Lower lobe of right lung (tissue), 2 donors: ENCODE measurements at places on chromosomes 7 and 10.

DNA sequence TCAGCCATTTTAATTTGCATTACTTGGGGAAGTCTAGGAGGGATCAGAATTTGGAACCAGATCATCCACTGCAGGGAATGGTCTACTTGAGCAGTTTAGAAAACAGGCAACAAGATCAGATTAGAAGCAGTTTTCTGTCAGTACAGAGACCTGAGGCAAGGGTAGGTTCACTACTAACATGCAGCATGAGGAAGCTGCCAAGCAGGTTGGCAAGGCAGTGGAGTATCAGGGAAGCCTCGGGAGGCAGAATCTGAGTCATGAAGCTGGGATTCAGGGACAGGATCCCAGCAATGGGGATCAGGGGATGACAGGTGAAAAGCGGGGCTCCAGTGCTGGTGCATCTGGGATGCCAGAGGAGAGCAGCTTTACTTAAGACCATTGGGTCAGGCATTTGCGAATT, 28.1 kb downstream of the ENO4 start:
- no peak for DNase-seq

GRCh38 chr7:12244694-12245093, 33.6 kb downstream of the TMEM106B start:
- DNase-seq = no peak

DNA sequence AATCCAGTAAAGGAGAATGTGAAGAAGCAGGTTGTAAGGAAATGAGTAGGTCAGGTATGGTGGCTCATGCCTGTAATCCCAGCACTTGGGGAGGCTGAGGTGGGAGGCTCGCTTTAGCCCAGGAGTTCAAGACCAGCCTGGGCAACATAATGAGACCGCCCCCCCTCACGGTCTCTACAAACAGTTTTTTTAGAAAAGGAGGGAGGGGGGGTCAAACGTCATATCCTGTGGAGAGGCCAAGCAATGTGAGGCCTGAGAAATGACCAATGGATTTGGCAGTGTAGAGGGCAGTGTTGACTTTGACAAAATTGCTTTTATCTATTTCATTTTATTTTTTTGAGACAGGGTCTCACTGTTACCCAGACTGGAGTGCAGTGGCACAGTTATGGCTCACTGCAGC, 2.3 kb upstream of the DNAJB12 start:
- DNase-seq = no peak

GRCh38 chr7:41738806-41739205, 35.9 kb upstream of the INHBA start:
- DNase-seq = no peak

- DNase-seq = peak; percentile 56
These were observed 111.1 kb upstream of the CREB5 start for GRCh38 chr7:28301148-28301641.

GRCh38 chr10:80580638-80581468, 43.2 kb downstream of the SH2D4B start:
- no peak for DNase-seq

- no peak for DNase-seq
These were observed 116.1 kb downstream of the OR13A1 start for GRCh38 chr10:45199205-45199740.

- DNase-seq = no peak
These were observed 107.2 kb downstream of the CUBN start for GRCh38 chr10:17022466-17022825.

GRCh38 chr10:4243651-4244050, 458.6 kb upstream of the KLF6 start:
- DNase-seq = no peak

DNA sequence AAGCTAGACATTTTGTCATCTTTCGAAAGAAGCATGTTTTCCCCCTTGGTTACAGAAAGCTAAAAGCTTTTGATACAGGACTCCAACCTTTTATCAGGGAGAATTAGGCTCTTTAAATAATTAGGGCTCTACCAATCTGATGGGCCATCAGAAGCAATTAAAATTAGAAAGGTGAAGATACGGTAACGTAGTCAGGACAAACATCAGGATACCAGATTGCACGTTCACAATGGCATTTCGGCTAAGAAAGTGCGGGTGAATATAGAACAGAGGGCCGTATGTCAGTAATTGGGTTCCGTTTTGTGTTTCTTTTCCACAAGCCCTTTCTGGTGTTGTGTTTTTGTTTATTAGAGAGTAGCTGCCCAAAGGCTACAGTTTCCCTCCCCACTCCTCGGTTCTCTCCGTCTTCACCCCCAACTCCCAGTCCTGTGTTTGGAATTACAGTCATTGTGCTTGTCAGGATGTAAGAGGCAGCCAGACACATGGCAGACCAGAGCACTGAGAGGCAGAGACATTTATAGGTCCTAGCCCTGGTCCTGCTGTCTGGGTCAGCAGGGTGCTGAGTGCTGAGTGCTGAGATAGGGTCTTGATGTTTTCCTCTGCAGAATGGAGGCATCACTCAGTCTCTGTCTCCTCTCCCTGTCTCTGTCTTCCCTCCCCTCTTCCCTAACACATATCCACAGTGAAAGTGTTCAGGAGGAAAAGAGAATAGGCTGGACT, 5.5 kb downstream of the PFKP start:
- DNase-seq = no peak

DNA sequence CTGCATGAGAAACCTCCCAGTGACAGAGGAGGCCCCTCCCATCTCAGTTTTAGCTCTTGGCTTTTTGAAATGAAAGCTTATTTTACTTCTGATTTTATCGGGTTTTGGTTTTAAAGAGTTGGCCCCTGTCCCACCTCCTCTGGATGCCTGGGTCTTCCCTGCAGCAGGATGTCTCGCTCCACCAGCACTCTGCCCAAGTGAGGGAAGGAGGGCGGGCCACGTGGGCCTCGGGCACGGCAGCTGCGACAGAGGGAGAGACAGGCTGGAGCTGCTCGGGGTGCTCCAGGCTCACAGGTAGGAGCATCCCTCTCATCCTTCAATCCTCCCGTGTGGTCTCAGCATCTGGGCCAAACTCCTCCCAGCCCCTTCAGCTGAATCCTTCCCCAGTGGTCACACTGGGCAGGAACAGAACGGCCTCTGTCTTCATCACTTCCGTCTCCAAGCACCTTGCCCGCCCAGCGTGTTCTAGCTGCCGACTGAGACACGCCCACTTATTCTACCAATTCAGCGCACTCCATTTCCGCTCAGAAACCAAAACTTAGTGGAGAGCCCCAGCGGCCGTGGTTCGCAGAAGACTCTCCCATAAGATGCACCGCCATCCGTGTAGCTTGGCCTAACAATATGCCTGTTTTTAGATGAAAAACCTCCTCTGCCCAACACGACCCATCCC, 222.9 kb downstream of the GLRX3 start:
- DNase-seq = no peak

GRCh38 chr10:31100115-31100601, 68.5 kb upstream of the ZNF438 start:
- DNase-seq = no peak

DNA sequence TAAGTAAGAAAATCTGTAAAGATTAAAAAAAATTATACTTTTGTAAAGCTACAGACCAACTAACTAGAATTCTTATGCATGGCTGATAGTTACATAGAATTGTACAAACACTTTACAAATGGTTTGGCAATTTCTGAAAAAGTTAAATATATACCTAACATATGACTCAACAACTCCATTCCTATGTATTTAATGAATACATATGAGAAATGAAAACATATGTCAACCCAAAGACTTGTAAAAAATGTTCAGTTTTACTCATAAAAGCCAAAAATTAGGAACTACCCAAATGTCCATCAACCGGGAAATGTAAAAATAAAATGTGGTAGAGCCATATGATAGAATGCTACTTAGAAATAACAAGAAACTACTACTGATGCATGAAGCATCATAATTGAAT, 152.6 kb upstream of the NRG3 start:
- DNase-seq = no peak

- peak; percentile 74 for DNase-seq
These were observed 2.2 kb downstream of the CRTAC1 start for GRCh38 chr10:98028168-98028770.

- no peak for DNase-seq
These were observed 7.7 kb downstream of the CLCN1 start for GRCh38 chr7:143323653-143324052.

- DNase-seq = no peak
These were observed 496.9 kb upstream of the CELF2 start for GRCh38 chr10:10520491-10521385.
